ENCODE measurements at places on chromosomes 6 and 20.

DNA sequence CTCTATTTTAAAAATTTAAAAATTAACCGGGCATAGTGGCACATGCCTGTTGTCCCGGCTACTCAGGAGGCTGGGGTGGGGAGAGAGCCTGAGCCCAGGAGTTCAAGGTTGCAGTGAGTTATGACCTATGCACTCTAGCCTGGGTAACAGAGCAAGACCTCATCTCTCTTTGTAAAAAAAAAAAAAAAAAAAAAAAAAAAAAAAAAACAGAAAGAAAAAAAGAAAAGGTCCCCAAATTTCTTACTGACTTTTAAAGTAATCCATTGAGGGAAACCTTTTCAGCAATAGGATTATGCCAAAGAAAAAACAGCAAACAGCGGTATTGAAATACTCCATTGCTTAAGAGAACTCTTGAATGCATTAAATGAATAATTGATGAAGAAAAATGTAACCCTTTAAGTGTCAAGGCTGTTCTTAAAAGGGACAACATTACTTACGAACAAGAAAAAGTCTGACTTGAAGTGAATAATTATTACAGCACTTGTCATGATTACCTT, 6.0 kb upstream of the DNAAF9 start:
- DNase-seq, result no peak

DNA sequence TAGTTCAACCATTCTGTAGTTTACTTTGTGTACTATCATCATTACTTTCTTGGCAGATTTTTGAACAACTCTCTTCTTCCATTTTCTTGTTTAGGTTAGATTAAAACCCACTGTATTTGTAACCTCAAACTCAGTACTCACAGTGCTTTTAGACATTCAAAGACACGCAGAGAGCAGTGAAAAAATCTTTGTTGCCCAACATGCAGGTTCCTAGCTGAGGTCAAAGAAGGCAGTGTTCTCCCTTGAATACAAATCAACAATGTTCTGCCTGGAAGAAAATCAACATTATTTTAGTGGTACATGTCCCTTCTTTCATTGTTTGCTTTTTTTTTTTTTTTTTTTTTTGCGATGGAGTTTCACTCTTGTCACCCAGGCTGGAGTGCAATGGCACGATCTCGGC, 11.2 kb downstream of the CYB5R4 start:
- no peak for DNase-seq

DNA sequence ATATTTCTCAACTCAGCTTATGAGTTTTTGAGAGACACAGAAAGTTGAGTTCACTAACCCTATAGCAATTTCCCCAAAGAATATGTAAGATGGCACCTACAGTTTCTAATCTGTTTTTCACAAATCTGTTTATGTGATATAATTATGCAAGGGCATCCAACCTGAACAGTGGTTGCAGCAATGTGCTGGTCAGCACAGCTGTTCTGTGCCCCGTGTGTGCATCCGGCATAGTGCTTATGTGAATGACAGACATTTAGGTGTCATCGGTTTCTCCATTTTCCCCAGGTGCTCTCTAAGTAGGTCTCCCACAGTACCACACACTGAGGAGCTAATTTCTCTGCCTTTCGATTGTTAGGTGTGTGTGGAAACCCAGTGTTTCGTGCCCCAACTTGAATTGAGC, 7.7 kb upstream of the BACH2 start:
- DNase-seq, result no peak

- DNase-seq, result no peak
Observed at GRCh38 chr6:151095538-151096254, 144.1 kb upstream of the AKAP12 start.

DNA sequence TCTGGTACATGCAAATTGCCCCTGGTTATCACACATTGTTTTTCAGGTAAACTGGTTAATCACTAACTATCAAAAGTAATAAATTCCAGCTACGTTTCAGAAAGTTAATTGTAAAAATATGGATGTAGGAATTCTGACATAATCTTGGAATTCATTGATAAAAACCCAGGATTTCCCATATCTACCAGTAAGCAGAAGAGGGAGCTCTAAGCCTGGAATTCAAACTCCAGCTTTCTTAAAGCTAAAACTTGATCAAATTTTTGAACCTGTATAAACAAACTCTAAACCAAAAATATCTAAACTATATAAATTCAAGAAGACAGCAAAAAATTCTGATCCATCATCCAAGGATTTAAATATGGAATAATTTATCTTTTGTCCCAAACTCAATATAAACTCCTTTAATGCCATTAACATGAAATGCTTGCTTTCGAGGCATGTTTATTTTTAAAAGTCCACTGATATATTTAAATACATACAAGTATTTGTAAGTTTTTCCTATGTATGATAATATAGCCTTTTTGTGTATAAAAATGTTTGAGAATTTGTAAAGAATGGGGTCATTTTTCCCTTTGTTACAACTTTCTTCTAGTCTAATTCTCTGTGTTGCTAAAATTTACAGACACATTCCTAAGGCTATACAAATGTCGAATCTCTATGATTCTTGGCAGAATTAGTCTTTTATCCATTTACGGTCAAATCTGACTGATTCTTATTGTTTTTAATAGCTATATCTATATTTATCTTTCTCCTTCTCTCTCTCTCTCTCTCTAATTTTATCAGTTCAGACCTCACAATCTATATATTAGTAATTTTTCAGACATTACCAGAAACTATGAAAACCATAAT, 91.4 kb upstream of the RNF217 start:
- no peak for DNase-seq

DNA sequence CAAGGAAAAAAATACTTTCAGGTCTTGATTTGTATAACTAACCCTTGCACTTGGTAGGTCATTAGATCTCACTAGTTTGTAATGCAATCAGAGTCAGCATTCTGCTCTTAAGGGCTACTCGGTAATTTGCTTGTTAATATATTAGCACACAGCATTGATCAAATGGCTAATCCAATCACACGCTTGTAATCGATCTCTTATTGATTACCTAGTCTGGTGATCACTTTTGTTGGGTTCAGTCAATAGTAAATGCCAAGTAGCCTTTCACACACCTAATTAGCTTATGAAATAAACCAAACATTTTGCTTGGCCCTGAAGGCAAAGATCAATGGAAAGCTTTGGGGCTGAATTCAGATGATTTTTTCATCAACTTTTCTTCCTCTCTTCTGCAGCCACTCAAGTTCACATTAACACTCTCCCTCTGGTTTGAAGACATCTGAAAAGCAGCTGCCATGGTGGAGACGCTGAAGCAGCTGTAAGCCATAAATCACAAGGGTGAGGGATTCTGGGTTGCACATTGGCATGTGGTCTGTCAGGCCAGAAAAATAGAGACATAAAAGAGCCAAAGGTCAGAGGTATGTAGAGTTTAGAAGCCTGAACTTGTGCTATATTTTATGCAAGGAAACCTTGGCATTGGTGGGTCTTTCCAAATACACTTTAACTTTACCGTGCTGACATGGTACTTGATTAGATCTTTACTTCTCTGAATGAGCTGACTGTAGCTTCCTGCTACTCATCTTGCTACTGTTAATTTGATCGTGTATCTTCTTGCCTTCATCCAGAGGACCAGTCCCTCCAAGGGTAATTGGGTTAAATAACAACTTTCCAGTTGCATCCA, 234.4 kb downstream of the SIM1 start:
- DNase-seq, result no peak

- no peak for DNase-seq
Observed at GRCh38 chr20:9035126-9035525, 33.8 kb upstream of the PLCB4 start.

DNA sequence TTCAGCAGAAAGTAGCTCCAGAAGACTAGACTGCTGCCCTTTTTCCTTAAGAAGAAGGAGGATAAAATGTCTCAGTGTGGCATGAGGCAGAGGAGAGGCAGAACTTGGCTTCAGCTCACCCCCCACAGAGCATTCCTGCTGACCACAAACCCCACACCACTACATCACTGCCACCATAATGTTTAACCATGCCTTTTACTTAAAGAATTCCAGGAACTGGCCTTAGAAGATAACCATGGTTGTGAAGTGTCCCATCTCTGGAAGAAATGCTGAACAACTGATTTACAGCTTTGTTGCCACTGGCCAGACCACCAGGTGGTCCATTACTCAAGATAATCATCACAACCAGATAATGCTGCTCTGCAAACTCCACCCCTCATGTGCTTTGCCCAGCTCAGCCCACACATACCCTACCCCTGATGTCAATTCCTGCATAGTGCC, 154.1 kb downstream of the CD24 start:
- DNase-seq, result no peak

GRCh38 chr6:845566-845965, 152.6 kb upstream of the EXOC2 start:
- no peak for DNase-seq

- no peak for DNase-seq
Observed at GRCh38 chr20:54219751-54220426, 12.0 kb downstream of the PFDN4 start.

DNA sequence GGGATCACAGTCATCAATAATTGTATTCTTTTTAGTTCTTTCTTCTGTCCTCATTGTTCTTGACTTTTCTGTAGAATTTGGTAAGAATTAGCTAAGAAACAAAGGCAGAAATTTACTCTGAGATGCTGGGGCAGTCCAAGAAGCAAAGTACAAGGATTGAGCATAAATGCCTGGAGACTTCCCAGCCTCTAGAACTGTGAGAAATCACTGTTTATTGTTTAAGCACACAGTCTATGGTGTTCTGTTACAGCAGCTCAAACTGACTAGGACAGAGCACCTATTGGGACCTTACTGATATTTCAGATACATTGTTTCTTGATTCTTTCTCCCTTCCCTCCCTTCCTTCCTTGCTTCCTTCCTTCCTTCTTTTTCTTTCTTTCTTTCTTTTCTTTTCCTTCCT, 192.7 kb upstream of the SLC35B3 start:
- no peak for DNase-seq

GRCh38 chr6:148971031-148971927, 224.4 kb downstream of the UST start:
- DNase-seq, result no peak

DNA sequence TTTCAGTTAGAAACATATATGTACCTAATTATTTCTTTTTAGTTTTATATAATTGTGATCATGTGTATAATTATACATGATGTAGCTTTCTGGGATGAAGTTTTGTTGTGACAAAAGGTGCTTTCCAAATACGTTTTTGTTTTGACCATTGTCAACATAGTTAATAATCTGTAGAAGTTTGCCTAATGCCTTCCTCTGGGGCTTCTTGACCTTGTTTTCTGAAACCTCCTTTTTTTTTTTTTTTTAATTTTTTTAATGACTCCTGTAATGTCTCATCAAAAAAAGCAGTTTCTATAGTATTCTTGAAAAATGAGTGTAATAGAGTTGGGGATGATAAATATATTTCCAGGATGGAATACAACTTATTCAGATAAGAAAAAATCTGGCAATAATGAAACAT, 434.7 kb upstream of the SOX4 start:
- no peak for DNase-seq

DNA sequence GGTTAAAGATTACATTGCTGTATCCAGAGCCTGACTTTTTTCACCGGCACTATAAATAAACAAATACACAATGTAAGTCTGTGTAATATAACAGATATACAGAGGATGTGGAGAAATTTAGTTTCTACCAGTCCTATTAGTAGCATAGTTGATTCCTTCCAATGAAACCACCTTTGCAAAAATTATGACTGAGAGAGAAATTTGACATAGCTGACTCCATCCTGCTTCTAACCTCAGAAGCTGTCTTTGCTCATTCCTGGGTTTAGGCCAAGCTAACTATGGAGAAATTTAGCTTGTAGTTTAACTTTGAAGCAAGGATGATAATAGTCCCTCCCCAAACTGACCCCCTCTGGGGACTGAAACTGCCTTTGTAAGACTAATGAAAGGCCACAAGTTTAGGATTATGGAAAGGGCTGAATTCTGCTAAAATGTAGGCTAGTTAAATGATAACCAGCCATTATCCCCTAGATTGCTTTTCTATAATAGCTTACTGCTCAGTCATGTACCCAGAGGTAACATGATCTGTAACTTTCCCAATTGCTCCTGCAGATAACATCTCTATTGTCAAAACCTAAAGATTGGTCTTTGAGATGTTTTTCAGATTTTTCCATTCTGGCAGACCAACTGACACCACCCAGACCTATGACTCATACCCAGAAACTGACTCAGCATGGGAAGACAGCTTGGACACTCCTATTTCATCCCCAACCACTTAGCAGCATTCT, 172.8 kb upstream of the ARG1 start:
- DNase-seq, result no peak

GRCh38 chr6:161327360-161327953, 53.6 kb upstream of the AGPAT4 start:
- DNase-seq, result no peak

DNA sequence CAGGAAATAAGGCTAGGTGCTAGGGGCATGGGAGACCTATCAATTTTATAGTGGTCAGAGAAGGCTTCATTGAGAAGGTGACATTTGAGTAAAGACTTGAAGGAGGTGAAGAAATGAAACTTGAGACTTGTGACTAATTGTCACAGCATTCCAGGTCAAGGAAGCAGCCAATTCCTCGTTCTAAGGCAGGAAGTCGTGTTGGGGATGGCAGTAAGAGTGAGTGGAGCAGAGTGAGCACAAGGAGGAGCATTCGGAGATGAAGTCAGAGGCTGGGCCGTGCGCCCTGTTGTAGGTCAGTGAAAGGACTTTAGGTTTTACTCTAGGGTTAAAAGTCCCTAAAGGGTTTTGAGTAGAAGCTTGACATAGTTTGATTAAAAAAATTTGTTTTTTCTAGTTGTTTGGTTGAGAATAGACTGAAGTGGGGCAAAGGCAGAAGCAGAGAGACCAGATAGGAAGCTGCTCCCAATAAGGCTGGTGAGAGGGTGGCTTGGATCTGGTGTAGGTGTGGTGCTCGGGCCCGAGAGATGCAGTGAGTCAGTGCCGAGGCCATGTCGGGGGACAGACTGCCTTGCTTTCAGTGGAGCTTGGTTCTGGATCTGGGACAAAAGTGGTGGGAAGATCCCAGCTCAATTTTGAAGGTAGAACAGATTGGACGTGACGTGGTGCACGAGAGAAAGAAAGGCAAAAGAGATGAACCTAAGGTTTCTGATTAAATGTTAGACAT, 2.6 kb upstream of the RSPH3 start:
- DNase-seq, result no peak

DNA sequence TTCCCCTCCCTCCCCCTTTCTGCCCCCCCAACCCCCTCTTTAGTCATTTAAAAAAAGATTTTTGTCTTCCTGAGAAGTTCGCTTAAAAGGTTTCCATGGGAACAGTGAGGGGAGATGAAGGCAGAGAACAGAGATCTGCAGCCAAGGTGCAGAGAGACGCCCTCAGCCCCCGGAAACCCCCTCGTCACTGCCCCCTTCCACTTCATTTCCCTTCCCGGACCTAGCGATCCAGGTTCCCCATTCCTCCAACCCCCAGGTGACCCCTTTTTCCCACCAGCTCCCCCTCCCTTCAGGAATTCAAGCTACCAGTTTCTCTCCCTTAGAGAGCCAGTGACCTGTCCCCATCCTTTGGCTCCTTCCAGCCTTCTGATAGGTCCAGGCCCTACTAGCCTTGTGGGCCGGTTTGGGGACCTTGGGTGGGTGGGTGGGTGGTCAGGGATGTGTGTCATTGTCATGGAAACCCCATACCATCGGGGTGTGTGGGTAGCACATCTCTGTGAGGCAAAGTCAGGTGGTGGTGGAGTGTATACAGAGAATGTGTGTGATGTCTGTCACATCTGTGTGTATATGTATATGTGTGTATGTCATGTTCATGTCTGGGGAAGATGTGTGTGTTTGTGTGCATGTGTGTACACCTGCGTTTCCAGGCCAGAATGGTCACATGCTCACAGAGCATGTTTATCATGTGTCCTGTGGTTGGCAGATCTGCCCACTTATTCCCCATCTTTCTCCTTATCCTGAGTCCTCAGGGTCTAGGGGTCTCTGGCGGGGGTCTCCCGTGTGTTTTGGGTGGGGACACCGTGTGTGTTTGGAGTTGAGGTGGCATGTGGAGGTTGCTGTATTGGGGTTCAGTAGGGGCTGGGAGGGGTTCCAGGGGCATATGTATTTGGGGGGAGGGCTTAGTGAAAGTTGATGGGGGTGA, 7.0 kb downstream of the SYNGAP1 start:
- DNase-seq, result no peak

Data from NCI-H2081 treated with DMSO at 0.1 percent for 48 hours (cell line).